ENCODE measurements at places on chromosomes 2 and 18.

- no peak for DNase-seq
Measured at GRCh38 chr18:49747876-49748275, 65.5 kb downstream of the ACAA2 start.

- DNase-seq = no peak
Measured at GRCh38 chr2:69298261-69298660, 88.8 kb downstream of the GFPT1 start.

GRCh38 chr2:99634234-99634633, 144.4 kb upstream of the REV1 start:
- no peak for DNase-seq

- no peak for DNase-seq
Measured at GRCh38 chr2:42359965-42360483, 993 bp downstream of the COX7A2L start.

DNA sequence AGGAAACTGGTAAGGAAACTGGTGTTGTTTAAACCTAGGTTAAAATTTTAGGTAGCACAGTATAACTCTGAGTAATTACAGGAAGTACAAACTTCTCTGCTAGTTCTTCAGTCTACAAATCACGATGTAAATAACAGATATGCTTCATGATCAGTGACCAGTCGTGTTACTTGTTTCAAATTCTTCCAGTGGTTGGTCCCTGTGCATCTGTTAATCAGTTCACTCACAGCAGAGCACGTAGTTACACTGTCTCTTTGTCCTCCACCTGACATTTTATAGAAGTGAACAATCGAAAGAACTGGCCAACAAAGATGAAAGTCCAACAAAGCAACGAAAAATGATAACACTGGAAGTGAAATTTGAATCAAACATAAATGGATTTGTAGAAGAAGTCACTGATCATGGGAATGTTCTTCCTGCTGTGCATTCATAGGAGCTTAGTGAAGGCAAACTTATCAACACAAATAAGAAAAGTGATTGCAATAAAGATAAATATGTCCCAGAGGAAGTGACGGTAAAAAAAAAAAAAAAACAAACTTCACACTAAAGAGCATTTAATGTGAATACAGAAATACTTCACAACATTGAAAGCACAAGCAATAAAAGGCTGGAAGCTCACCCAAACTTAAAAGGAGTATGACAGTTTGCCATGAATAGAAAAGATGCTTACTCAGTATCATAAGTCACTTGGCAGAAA, 7.0 kb downstream of the EIF2AK2 start:
- DNase-seq = no peak

GRCh38 chr2:70283500-70284191, 9.9 kb downstream of the SNRPG start:
- DNase-seq = no peak

DNA sequence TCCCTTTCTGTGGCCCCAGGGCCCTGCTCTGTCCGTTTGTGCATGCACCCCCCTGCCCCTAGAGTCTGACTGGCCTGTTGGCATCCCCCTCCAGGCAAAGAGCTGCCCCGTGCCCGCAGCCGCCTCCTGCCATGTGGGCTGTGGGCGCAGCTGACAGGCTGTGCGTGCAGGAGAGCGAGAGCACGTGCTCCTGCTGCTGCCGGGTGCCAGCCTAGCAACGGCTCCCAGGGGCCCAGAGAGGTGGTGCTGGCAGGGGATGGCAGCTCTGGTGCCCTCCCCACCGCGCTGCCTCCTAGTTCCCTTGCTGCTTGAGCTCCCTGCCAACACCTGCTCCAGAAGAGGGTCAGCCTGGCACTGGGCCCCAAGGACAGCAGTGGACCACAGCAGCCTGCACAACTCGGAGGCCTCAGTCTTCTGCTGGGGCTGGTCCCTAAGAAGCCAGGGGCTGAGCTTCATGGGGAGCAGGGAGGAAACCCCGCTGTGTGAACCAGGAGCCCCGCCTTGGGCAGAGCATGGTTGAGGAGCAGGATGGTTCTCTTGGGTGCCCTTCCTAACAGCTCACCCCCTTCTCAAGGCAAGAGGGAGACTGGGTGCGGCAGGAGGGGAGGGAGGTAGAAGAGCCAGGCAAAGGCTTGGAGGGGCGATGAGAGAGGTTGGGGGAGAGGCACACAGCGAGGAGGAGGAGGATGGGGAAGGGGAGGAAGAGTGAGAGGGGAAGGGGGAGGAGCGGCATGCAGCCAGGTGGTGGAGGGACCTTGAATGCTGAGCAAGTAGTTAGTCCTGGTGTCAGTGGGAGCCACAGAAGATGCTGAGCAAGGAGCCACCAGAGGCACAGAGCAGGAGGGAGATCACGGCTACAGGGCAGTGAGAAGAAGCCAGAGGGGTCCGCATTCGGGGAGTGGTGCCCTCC, 23.8 kb upstream of the PTMA start:
- DNase-seq = peak; percentile 69

DNA sequence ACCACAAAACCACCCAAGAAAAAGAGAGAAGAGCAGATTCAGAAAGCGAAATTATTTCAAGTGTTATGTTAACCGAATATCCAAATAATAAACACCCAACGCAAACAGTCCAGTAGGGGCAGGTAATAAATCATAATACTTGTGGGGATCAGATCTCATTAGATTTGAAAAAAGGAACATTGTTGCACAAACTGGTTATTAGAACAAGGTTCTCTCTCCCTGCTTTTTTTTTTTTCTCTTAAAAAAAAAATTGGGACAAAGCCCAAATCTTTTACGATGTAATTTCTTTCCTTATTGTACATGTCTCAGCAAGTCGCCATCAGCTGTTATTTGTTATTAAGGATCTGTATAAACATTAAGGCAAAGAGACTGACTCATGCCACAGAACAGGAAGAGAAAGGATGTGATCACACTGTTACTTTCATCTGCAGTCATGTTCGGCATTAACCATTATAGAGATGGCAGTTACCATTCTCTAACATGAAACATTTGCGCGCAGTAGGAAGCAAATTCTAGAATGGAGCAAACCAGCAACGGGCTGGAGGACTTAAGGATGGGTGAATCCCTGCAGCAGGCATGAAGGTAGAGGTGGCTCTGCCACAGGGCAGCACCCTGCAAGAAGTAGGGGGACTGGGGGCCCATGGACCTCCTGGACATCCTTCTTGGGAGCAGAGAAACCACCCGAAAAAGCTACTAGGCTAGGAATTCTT, 42.0 kb downstream of the EPHA4 start:
- peak; percentile 87 for DNase-seq

GRCh38 chr2:200324362-200324761, 17.9 kb downstream of the SPATS2L start:
- DNase-seq = no peak

All from NCI-H1105 treated with DMSO at 0.1 percent for 48 hours (cell line).